ENCODE measurements at places on chromosomes 3 and 15. TPM values are rescaled to one million over a fixed set of nuclear protein-coding genes. Genes with fewer than 3 reads are reported as not detected.
A peak's percentile ranks its signal among the peaks of the same experiment; 100 is the strongest.

Gene GATA2
- 97.0 TPM for total RNA-seq

Gene RGMA
- total RNA-seq: 14.2 TPM

Gene SUSD5
- 0.20 TPM for total RNA-seq

- DNase-seq: no peak
Measured at GRCh38 chr3:158532099-158532734, 38.8 kb upstream of the MLF1 start.

DNA sequence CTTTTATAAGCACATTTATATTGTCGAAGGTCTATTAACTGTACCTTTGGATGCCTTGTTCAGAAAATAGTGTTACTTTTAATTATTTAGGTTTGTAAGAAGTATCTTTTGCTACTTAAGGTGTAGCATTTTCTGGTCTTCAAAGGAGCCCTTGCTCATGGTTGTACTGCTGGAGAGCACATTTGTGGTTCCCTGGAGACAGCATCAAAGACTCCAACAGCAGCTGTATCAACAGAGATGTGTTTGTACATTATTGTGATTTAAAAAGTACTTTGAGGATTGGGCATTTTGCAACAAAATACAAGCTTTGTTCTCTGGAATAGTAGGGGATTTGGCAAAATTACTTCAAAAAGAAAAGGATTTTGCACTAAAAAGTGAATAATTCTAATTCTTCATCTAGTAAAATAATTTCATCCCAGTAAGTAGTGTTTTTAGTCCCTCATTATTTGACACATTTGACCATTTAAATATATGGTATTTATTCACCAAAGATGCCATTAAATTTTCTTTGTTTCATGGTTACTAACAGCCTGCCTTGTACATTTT is 16.5 kb downstream of the TBC1D23 start:
- no peak for DNase-seq

DNA sequence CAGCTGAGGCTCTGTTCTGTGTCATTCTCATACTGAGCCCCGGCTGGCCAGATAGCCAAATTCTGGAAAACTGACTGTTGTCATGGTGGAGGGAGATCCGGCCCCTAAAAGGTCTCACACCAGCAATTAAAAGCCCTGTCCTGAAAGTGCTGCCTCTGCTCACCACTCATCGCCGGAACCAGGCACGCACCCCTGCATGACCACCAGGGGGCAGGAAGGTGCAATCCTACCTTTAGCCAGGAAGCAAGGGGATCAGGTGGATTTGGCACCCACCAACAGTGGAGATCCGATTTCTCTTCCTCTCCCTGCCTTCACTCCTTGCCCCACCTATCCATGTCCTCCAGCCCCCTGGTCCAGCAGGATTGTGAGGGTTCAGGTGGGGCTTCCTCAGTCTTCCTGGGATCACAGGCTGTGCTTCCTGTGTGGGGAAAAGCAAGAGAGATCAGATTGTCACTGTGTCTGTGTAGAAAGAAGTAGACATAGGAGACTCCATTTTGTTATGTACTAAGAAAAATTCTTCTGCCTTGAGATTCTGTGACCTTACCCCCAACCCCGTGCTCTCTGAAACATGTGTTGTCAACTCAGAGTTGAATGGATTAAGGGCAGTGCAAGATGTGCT is 16.1 kb upstream of the CACNA2D2 start:
- peak; percentile 72 for DNase-seq

DNA sequence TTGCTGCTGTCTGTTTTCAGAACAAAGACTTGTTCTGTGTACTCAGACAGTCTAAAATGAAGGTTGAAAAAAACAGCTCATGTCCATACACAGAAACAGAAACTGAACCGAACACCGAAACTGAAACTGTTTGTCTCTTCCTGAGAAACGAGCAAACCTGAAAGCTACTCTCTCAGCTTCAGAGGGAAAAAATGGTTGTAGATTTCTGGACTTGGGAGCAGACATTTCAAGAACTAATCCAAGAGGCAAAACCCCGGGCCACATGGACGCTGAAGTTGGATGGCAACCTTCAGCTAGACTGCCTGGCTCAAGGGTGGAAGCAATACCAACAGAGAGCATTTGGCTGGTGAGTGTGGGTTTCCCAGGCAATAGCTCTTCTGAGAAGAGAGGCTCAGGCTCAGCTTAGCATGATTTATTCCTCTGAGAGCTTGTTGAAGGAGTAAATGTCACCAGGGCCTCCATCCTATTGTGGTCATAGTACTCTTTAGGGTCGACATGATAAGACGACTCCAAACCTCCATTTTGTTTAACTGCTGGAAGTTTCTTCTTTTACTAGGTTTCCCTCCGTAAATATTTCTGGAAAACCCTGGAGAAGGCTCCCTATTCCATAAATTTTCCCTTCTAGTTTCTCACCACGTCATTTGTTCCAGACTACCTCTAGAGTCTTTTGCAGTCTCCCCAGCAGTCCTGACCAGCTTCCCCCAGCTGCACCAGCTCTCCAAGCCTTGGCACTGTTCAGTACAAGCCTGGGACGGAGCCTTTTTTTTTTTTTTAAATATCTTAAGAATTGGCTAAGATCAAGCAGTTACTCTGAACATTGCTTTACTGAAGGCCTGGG is at the start of gene RTP4:
TSS of gene RTP4 (plus strand) at position 135 of the 838 bp plus-strand sequence. CDS start at position 192, 57 bp downstream.
- DNase-seq: no peak

DNA sequence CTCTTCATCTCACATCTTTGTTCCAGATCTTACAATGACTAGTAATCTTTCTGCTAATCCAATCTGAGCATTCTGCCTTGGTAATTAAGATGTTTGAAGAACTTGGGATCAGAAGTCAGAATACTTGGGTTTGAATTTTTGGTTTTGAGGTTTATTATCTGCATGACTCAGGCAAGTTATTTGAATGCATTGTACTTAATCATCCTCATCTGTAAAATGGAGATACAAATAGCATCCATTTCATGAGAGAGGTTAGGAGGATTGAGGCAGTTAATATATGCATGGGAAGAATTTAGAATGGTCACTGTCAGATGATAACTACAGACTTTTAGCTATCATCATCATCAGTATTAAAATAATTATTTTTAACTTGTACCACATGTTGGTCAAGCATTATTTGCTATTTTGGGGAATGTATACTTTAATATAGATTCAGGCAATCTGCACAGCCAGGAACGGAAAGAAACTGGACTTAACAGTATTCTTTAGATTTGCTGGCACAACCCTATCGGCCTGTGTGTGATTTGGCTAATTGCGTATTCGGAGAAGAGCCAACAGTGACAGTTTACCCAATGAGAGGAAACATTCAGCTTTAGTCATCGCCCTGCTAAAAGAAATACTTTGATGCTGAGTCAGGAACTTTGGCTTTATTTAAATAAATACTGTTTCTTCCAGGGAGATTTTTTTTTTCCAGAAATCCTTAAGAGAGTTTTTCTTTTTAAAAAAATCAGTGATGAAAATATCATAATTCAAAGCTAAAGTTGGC is 600.0 kb downstream of the ROBO1 start:
- no peak for DNase-seq

- no peak for DNase-seq
Measured at GRCh38 chr15:20106026-20106425, 435.6 kb downstream of the GOLGA6L6 start.

DNA sequence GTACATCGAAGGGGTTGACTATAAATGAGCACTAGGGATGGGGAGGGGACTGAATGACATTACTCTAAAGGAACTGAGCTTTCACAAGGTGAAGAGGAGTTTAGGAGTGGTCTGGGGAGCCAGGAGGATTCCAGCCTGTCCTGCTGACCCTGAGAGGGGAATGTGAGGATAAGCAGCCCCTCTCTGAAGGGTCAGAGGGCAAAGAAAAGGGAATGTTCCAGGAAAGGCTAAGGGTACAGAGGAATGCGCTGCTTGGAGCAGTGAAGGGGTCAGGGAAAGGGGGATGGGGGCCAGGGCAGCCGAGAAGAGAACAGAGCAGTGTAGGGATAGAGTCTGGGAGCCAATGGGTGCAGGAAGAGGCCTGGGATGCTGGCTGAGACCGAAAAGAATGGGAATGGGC is 28.0 kb upstream of the TPM1 start:
- DNase-seq: no peak

GRCh38 chr15:68054628-68055223 is 611 bp downstream of the PIAS1 start:
- peak; percentile 80 for DNase-seq

Data from upper lobe of left lung (tissue), 6 donors.